ENCODE measurements at places on chromosomes 12 and 14. TPM values are rescaled to one million over a fixed set of nuclear protein-coding genes. Genes with fewer than 3 reads are reported as not detected.

Gene FZD10
- 0.48 TPM for total RNA-seq

Gene TGM1
- total RNA-seq: 2.4 TPM

Gene RFLNA
- total RNA-seq: 36.0 TPM

Gene SOAT2
- not detected for total RNA-seq

Gene LRP1-AS
- total RNA-seq: not detected

Gene CCDC91
- 27.8 TPM for total RNA-seq

Gene CLEC2B
- 7.3 TPM for total RNA-seq

Gene SIX6
- not detected for total RNA-seq

Gene TTC6
- 1.7 TPM for total RNA-seq

Gene PLEKHH1
- total RNA-seq: 61.5 TPM

Gene ATG2B
- 22.1 TPM for total RNA-seq

Gene LPAR5
- 12.0 TPM for total RNA-seq

DNA sequence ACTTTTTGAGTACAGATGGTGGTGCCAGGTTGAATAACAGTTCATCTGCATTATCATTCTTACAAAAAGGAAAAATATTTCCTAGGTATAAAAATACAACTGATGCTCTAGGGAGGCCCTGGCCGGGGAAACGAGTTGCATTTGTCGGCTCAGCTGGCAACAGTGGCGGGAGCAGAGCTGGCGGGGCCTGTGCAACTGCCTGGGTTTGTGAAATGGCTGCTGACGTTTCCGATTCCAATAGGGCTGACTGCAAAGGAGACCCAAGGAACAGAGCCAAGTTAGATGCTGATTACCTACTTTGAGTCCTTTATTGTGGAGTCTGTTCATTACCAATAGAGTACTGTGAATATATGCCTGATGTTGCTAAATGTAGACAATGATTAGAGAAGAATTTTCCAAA is 25.8 kb upstream of the PHLDA1 start:
- DNase-seq: no peak

- DNase-seq: no peak
Measured at GRCh38 chr14:80264702-80265101, 53.4 kb upstream of the DIO2 start.

- no peak for DNase-seq
Measured at GRCh38 chr14:38254571-38255407, 1.1 kb downstream of the CLEC14A start.

DNA sequence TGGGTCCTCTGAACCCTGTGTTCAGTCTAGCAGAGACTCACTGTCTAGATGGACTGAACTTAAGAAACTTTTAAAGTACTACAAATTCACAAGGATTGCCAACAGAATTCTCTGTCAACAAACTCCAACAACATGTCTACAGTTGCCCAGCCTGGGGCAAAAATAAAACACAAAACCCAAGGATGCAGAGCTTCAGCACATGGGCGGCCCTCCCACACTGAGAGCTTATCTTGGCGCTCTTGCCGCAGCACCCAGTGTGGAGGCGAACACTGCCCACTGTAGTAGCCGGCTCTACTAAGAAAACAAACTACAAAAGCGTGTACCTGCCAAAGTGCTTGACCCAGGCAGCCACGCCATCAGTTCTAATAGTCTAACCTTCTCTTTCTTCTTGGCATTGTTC is 66.7 kb downstream of the PTPN21 start:
- DNase-seq: no peak

GRCh38 chr12:106144847-106145246 is 6.1 kb upstream of the NUAK1 start:
- no peak for DNase-seq

GRCh38 chr14:34931206-34931605 is 51.6 kb upstream of the SRP54 start:
- DNase-seq: no peak

DNA sequence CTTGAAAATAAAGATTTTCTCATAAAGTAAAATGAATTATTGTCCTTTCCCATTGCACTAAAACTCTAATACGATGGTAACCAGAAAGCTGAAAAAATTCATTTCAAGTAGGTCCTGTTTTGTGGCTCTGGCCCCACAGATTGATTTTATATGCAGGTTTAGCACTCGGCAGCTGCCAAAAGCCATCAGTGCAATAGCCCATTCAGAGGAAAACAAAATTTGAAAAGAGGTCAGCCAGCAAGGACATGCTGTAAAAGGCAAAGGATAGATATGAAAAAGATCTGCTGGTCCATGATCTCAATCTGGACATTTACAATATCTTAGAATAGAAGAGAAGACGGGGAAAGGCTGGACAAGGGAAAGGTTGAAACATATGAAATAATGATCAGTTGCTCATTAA is 414.8 kb upstream of the NOVA1 start:
- DNase-seq: no peak

- DNase-seq: peak; percentile 55
Measured at GRCh38 chr12:21169878-21170472, 39.0 kb downstream of the SLCO1B1 start.

- DNase-seq: no peak
Measured at GRCh38 chr12:62655666-62656151, 189.1 kb downstream of the MON2 start.

DNA sequence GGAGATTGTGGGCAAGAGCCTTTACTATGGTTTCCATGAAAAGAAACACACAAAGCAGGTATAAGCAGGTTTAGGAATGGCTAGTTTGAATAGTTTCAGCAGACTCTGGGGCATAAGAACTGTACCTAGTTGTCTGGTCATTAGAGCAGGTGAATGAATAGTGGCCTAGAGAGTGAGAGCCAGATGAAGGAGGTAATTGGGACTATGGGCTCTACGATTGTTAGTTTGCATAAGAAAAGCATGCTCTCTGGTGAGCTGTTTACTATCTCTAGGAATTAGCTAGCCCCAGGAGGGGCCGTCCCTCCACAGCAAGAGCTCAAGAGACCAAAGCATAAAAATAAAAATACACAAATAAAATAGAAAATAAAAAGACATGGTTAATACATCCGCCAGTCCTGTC is 397.5 kb upstream of the GARIN6 start:
- DNase-seq: no peak

DNA sequence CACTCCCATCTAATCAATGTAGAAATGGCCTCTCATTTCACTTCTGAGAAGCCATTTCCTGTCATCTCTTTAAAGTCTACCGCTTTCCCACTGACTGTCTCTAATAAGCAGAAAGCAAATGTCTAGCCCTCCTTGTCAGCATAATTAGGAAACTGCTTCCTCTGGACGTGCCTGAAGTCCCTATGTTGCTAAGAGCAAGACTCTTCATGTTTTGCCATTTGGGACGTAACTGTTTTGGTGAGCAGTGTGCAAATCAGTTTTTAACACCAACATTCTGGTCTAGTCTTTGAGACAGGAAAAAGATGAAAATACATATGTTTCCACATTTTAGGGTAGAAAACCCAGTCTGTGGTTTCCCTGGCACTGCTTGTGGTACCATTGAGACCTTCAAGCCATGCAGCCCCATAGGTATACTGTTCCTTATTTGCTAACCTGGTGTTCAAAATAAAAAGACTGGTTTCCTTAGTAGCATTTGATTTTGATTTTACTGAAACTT is 22.2 kb downstream of the IFNG start:
- no peak for DNase-seq

DNA sequence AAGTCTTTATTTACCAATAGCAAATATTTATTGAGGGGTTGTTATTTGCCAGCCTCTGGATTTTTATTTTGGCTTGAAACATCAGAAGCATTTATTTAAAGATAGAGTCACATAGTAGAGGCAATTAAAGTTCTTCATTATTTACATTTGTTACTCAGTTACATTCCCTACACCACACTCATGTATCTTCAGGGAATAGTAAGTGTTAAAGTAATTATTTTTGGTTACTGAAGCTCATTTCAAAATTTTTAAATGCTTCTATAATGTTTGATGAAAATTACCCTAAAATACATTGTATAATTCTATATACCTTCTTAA is 205.6 kb downstream of the ESR2 start:
- no peak for DNase-seq

DNA sequence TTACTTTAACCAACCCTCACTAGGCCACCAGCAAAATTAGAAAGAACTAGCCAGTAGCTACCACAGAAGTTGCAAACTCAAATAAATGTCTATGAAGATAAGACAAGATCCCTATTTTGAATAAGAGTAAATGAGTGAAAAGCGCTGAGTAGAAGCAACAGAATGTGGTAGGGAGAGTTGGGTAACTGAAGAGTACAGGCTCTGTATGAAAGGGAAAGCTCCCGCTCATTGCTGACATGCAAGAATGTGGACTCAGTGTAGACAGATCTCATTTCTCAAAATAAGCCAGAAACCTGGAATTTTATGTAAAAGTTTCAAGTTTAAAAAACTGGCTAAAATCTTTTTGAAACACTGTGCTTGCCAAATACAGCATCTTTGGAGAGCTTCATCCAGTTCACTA is 63.9 kb downstream of the NAV3 start:
- DNase-seq: no peak

DNA sequence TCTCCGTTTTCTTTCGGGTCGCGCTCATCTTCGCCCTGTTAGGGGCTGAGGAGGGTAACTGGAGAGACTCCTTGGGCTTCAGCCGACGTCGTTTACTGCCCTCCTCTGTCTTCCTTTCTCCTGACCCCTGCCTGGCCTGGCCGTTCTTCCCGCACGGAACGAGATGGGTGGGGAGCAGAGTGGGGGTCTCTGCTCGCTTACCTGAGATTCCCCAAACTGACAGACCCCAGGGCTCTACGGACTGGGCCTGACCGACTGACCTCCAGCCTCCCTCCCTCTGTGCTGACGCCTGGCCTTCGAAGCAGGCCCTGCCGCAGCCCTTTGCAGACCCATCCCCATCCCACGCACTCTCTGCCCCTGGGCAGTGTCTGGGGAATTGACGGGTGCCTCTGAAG is 439 bp downstream of the GOLGA5 start:
- no peak for DNase-seq

DNA sequence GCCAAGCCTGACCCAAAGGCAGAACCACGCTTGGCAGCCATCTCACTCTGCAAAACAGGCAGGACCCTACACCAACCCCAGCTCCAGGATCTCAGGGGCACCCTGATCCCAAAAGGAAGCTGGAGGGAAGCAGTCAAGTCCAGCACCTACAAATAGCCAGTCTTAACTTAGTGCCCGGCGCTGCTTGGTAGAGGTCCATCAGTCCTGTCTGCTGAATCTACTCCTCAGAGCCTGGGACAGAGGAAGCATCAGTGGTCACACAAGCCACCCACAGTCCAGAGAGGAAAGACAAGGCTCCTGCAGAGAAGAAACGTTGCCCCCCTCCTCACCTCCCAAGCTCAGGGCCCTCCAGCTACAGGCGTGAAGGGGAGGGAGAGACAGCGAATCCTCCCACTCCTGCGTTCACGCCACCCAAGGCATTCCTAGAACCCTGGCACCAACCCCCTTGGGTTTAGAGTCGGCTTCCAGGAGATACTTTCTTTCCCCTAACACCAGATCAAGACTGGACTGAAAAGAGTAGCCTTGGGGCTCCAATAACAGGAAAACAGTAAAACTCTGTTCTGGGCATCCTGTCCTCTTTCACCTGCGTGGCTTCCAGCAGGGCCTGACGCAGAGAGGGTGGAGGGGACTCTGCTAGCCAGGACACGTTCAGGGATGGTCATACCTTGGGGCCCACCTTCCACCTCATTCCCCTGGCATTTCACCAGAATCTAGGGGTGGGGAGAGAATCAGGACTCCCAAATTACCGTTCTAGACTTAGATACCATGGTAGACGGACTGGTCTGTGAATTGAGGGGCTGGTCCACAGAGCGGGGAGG is 1.2 kb downstream of the PXN start:
- no peak for DNase-seq

- peak; percentile 9 for DNase-seq
Measured at GRCh38 chr14:100605706-100606686, 18.8 kb upstream of the BEGAIN start.

DNA sequence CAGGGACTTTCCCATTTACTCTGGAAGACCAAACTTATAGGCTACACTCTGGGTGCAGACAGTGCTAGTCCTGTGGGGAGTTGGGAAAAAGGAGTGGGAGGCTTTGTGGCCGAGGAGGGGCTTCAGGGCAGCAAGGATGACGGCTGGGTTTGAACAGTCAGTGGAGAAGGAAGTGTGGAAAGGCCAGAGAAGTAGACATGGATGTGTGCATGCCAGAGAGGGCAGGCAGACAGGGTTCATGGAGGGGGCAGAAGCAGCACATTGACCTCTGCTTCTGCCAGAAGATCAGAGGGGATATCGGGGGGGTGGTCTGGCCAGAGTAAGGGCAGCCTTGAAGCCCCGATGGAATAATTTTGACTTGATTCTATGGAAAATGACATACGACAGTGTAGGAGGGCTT is 27.2 kb upstream of the KCNA5 start:
- no peak for DNase-seq

DNA sequence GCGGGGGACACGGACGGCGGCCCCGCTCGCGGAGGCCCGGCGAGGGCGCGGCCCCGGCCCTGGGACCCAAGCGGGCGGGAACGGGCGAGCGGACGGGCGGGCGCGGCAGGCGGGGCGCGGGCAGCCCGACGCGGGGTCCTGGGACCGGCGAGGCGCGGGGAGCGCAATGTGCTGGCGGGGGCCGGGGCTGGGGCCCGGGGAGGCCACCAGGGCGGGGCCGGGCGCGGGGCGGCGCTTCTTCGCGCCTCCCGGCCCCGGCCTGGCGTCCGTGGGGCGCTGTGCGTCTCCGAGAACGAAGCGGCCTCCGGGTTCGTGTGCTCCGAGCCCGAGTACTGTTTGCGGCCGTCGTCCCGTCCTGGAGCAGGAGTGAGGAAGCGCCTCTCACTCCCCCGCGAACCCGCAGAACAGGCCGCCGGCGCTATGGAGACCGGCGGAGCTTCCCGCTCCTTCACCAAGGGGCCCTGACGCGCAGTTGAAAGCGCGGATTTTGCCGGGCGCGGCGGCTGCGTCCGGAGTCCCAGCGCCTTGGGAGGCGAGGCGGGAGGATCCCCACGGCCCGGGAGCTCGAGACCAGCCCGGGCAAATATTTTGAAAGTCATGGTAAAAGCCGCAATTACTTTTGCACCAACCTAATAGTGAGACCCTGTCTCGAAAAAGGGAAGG is 420 bp upstream of the ANKLE2 start:
- peak; percentile 92 for DNase-seq

Data from mucosa of descending colon (tissue), 3 donors.